ENCODE measurements at places on chromosomes 6 and 20.

DNA sequence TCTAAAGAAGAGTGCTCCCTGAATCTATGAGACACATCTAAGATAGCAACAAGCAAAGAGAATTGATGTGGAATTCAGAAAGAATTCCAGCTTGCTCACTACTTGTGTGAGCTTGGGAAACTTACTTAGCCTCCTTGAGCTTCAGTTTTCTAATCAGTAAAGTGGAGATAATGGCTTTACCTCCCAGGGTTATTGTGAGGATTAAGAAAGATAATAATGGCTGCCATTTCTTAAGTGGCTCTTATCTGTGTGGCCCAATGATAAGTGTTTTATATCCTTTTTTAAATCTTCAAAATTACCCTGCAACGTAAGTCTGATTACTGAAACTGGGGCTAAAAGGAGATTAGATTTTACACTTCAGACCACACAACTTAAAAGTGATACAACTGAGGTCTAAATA, 418.5 kb downstream of the LMBRD1 start:
- DNase-seq: no peak

- DNase-seq: no peak
Observed at GRCh38 chr20:14877301-14878028, 540.1 kb upstream of the FLRT3 start.

GRCh38 chr6:13419422-13420195, 67.8 kb downstream of the GFOD1 start:
- no peak for DNase-seq

DNA sequence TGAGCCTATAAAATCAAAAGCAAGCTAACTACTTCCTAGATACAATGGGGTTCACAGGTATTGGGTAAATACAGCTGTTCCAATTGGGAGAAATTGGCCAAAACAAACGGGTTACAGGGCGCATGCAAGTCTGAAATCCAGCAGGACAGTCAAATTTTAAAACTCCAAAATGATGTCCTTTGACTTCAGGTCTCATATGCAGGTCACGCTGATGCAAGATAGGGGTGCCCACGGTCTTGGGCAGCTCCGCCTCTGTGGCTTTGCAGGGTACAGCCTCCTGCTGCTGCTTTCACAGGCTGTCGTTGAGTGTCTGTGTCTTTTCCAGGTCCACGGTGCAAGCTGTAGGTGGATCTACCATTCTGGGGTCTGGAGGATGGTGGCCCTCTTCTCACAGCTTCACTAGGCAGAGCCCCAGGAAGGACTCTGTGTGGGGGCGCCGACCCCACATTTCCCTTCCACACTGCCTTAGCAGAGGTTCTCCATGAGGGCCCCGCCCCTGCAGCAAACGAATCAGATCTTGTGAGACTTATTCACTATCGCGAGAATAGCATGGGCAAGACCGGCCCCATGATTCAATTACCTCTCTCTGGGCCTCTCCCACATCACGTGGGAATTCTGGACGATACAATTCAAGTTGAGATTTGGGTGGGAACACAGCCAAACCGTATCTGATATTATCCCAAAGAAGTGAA, 11.9 kb upstream of the SMIM29 start:
- DNase-seq: no peak

- peak; percentile 33 for DNase-seq
Observed at GRCh38 chr6:41894366-41895299, 542 bp downstream of the USP49 start.

- DNase-seq: no peak
Observed at GRCh38 chr20:30892541-30893345, 364.7 kb upstream of the DEFB115 start.

- DNase-seq: no peak
Observed at GRCh38 chr6:159890201-159890600, 587 bp upstream of the MAS1 start.

DNA sequence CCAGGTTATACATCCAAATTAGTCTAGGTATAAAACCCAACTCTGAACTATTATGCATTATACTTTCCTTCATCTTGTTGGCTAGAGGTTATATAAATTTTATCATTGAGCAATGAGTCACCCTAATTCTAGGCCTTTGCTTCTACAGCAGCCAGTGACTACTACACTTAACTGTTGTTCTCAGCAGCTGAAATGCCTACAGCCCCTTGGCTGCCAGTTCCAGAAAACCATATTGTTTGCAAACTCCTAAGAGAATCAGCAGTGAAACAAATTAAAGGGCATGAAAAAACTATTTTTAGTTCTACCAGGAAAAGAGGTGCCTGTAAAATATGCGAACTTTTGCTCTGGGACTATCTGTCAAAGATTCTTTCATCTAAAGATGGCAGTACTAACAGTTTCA, 292.8 kb downstream of the FRK start:
- no peak for DNase-seq

DNA sequence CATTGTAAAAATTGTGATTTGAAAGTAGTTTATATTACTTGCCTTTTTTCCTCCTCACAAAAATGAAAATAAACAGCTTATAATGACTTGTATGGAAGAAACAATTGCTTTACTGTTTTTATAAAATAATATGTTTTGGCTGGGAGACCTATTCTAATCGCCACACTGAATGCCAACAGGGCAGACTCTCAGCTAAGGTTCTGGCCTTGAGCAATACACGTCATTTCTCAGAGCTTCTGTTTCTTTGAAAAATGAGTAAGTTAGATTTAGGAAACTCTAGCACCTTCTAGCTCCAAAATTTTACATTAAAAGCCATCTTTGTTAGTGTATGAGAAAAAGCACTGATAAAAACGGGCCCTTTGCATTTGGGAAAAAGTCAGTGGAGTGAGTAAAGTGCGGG, 166.6 kb downstream of the ARID1B start:
- no peak for DNase-seq
